ENCODE measurements at places on chromosomes 3 and 15.

- DNase-seq: peak; percentile 45
Measured at GRCh38 chr3:119352034-119352609, 57.9 kb downstream of the ARHGAP31 start.

GRCh38 chr3:106640353-106640752, 736.9 kb upstream of the CCDC54 start:
- no peak for DNase-seq

- no peak for DNase-seq
Measured at GRCh38 chr3:111738790-111739189, 120.3 kb upstream of the PHLDB2 start.

GRCh38 chr15:67050522-67051087, 14.8 kb upstream of the SMAD3 start:
- no peak for DNase-seq

GRCh38 chr3:159077860-159078259, 276.0 kb downstream of the MFSD1 start:
- DNase-seq: peak; percentile 94

- DNase-seq: no peak
Measured at GRCh38 chr15:53974813-53975212, 3.4 kb upstream of the UNC13C start.

- DNase-seq: no peak
Measured at GRCh38 chr3:4340077-4340410, 36.9 kb downstream of the SETMAR start.
